NCI-H2171 treated with DMSO at 0.1 percent for 48 hours (cell line): ENCODE measurements at places on chromosomes 16 and 17.

DNA sequence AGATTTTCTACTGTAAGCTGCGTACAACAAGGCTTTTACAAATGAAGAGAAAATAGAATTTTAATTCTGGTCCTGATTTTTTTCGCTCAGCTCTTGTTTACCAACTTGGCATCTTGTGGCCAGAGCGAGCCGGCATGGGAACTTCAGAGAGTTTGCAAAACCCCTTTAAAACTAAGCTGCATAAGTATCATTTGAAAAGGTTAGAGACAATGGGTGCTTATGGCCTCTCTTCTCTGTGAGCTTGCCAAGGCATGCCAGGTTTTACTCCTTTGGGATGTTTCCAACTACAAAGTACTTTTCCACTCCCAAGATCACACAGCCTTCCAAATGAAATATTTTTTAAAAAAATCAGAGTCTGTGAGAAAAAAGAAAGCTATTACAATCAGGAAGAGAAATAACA lies 62.4 kb upstream of the FA2H start:
- peak; percentile 68 for DNase-seq

- no peak for DNase-seq
Observed at GRCh38 chr17:1482680-1483079, 9.8 kb downstream of the MYO1C start.

GRCh38 chr17:3885970-3886369 lies 6.9 kb downstream of the CAMKK1 start:
- no peak for DNase-seq

GRCh38 chr17:62581764-62582163 lies 45.7 kb upstream of the MRC2 start:
- DNase-seq = no peak

DNA sequence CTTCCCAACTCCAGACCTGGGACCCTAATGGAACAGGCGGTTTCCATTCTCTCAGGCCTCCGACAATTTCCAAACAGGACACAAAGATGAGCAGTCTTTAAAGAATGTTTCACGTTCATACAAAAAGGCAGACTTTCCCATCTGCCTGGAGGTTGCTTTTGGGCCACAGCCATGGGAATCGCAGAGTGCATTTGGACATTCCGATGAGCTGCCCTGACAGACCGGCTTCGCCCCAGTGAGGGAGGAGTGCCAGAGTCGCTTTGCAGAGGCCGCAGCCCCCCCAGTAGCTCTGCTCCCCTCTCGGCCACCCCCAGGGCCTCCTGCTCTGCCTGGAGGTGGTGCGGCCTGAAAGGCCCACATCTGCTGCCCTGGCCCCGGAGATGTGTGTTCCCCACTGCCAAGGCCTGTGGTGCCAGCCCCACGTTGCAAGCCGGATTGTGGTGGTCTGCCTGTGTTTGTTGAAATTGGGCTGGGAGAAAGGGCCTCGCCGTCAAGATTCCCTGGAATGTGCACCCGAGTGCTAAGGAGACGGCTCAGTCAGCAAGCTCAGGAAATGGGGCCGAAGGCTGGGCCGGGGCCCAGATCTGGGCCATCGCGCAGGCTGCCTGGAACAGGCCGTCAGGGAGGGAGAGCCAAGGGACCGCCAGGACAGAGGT lies 89.8 kb downstream of the C16orf95 start:
- no peak for DNase-seq

DNA sequence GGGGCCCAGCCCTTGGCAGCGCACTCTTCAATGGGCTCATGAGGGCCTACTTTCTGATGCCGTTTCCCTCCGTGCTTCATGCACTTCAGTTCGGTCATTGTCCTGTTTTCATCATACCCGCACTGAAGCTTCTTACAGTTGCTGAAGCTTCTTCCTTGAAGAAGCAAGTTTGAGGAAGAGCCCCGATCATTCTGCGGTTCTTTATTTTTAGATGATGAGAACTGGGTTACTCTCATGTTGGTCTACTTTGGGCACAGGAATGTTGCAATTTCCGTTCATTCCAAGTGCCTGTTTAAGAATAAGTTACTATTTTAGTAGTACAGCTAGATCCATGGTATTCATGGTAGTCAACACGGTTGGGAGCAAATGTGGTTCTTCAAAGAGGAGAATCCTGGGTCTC lies 587.7 kb upstream of the HSBP1 start:
- DNase-seq = no peak

GRCh38 chr17:82060001-82060380 lies 5.6 kb downstream of the DUS1L start:
- DNase-seq = no peak

DNA sequence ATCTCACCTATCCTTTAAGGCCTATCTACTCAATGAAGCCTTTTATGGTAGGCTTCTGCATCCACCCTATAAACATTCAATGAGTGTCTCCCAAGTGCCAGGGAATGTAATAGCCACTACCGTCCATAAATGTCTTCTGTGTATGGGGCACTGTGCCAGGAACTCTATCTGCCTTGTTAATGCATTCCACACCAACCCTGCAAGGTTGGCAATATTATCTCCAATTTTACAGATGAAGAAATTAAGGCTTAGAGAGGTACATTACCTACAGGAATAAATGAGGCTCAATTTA lies 20.0 kb downstream of the MAP3K14 start:
- no peak for DNase-seq

- peak; percentile 90 for DNase-seq
Observed at GRCh38 chr16:87603684-87604633, 1.7 kb downstream of the JPH3 start.

DNA sequence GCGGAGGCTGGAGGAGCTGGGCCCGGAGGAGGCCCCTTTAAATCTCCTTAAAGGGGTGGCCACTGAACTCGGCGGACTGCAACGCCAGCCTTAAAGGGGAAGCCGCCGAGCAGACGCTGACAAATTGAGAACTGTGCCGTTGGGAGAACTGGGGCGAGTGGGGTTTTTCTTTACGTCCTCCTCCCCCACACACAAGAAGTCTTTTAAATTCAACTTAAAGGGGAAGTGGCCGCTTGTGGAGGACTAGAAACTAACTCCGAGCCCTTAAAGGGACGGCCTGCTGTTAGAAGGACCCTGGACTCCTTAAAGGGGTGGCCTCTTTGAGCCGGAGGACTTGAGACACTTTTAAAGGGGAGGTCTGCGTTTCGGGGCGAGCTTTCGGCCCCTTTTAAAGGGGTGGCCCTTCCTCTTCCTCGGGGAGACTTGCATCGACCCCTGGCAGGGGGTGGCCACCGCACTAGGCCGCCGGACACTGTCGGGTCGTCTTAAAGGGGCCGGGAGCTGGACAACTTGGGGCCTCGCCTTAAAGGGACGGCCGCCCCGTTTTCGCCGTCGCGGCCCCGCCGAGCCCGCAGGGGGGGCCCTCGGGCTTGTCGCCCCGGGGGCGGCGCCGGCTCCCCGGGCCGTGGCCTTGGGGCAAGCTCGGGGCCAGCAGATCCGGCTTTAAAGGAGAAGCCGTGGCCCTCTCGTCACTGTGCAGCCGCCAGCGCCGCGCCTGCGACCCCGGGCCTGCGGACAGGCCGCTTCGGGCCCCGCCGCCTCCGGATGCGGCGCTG lies 688 bp downstream of the FBRS start:
- peak; percentile 98 for DNase-seq

GRCh38 chr17:16950488-16950887 lies 21.4 kb downstream of the TNFRSF13B start:
- no peak for DNase-seq

DNA sequence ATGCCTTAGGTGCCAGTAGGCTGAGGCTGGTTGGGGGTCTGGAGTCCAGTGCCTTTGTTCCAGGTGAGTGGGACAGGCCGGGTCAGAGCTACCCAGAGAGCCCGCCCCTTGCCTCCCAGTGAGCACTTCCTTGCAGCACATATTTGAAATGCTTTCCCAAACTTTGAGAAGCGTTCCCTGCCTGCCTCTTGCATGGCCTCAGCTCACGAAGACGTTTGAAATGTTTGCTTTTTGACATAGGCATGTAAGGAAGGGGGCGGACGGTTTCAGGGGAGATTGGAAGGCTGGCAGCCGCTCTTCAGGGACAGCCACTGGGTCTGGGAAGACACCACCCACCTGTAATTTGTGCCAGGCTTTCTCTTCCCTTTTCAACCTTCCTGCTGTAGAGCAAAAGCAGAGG lies 5.1 kb upstream of the FOXL1 start:
- no peak for DNase-seq

DNA sequence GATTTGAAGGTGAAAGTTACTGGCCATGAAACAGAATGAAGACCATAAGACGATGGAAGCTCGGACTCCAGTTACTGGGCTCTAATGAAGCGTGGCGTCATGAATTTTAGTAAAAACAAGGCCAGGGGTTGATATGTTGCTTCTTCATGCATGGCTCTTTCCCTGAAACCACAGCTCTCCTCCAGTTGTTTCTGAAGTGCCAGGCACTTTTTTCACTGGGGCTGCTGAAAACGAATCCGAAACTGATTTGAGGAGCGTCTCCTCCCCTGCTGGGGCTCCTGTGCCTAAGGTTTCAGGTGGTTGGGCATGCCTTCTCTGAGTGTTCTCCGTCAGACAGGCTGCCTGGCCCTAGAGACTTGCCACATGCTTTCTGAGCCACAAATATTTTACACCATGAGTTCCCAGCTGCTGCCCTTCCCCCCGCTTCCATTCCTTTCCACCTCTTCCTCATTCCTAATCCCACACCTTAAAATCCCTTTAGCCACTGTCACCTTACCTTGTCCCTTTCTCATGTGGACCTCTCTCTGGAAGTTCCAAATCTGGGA lies 3.7 kb upstream of the MYL4 start:
- DNase-seq = peak; percentile 89

DNA sequence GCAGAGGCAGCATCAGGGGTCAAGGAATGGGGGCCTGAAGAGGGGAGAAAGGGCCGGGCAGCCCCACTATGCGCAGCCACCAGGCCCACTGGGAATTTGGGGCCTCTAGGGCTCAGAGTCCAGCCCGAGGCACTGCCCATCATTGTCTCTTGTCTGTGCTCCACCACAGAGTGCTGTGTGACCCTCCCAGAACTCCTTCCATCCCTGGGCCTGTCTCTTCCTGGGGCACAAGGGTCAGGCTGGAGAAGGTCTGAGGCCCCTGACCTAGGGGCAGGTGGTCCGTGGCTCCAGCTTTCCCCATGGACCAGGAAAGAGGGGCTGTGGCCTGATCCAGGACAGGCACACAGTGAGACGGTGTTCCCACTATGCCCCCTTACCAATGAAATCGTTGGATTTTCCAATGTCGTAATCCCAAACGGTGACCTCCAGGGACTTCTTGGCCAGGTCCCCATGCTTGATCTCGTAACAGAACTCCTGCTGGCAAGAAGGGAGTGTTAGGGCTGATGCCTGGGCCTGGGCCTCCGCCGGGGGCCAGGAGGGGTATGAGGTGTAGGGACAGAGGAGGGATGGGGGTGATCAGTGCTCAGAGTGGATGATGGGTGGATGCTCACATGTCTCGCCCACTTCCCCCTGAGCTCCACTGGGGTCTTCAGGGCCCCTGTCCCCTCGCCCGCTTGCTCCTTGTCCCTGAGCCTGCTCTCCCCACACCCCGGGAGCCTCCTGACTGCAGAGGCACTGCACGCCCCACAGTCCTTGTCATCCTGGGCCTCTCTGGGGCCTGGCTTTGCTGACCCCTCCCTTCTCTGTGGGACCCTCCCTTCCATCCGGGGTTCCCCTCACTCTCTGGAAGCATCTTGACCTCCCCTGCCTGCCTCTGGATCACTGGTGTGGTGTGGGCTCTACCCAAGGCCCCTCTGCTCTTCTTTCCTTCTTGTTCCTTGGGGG lies 10.7 kb downstream of the SCGB1C2 start:
- no peak for DNase-seq

DNA sequence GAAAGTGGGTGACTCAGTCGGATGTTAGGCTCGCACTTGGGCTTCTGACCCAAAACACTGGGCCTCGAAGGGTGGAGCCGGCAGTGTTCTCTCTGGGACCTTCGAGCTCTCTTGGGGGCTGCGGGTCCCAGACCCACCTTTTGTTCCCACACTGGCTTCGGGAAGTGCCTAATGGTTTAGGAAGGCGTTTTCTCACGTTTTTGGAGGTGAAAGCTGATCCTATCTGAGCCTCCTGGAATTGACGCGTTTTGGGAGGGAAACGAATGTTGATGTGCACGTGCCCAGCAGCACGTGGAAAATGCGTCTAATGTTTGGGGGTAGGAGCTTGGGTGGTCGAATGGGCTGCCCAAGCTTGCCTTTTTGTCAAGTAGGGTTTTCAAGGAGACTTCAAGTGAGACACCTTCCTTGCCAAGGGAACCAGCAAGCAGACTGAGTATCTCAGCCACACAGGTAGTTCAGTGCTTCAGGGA lies 666 bp downstream of the HGS start:
- DNase-seq = peak; percentile 17

DNA sequence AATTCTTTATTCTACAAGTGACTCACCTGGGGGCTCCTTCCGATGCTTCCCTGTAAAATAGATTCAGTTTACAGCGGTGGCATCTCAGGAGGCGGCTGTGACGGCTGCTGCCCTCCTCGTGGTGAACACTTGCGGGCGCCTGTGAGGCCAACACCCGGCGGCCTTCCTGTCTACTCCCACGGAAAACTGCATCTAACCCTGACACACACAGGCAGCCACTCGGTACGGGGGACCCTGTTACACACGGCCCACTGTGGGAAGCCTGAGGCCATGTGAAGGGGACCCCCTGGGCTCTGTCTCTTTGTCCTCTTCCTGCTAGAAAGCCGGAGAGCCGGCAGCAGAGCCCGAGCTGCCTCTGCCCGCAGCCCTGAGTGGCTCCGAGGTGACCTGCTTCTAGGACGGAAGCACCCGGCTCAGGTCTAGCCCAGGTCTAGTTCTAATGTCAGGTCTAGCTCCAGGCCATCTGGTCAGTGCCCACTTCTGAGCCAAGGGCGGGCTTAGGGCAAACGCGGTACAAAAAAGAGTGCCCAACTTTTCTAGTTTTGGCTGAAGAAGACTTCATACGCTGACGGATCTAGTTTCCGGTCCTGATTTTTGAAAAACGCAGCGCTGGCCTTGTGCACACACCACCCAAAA lies 159.4 kb downstream of the ENGASE start:
- DNase-seq = no peak
